Glutamatergic neuron (in vitro differentiated cells): ENCODE measurements at places on chromosomes 7 and 10.

GRCh38 chr10:24237801-24238395 is 29.0 kb downstream of the KIAA1217 start:
- no peak for DNase-seq

DNA sequence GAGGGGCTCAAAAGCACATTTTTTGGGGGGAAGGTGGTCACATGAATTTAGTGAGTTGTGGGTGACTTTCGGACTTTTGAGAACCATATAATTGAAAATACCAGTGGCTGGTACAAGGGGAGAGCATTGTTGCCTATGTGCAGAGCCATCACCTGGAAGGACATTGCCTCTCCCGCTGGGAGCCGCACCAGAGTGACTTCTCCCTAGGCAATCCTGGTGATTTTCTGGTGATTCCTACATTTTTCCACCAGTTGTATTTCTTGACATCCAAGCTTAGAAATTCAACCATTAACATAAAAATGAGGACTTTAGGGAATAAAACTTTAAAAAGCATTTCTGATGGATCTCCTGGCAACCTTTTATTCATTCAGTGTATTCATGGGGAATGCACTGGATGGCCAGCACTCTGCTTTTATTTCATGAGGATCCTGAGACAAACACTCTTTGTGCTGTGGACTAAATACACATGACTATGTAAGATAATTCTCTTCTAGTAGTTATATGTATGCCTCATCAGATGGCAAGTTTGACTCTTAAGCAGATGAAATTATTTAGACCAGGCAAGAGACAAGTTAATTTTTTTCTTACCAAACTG is 41.8 kb upstream of the MKI67 start:
- no peak for DNase-seq

DNA sequence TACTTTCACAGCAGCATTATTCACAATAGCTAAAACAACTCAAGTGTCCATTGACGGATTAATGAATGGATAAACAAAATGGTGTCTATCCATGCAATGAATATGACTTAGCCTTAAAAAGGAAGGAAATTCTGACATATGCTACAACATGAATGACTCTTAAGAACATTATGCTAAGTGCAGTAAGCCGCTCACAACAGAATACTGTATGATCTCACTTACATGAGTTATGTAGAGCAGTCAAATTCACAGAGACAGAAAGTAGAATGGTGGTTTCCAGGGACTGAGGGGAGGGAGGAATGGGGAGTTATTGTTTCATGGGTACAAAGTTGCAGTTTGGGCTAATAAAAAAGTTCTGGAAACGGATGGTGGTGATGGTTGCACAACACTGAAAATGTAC is 282.0 kb downstream of the GRID1 start:
- no peak for DNase-seq

DNA sequence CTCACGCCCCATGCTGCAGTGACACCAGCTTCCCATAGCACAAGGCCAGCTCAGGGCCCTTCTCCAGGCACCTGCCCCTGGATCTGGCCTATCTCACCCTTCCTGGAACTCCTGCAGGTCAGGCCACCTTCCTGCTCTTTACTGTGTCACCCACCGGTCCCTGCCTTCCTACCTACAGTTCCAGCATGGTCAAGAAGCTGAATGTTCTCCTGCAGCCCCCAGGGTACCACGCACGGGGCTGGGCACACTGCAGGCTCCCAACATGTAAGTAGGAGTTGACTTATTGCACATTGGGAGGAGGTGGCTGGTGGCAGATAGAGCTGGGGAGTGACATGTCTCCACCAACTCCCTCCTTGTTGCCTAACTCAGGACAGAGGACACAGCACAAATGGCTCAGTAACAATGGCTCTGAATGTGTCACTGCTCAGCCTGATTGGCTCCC is 14.5 kb downstream of the ITPRIP start:
- DNase-seq = no peak

DNA sequence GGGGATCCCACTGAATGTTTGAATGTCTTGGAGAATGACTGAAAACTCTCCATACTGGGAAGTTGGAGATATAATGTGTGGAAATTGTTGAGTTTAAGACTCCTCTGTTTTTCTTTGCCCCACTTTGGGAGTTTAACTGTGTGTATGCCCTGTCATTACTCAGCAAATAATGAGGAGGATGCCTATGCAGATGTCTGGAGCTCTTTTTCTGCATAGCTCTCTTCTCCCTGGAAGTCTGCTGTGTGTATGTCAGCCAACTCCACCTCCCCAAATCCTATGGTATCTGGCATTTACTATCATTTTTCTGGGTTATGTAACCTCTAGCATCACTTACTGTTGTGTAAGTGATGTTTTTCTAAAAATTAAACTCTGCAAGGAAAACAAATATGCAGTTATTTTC is 122.2 kb downstream of the ANKRD7 start:
- DNase-seq = no peak

DNA sequence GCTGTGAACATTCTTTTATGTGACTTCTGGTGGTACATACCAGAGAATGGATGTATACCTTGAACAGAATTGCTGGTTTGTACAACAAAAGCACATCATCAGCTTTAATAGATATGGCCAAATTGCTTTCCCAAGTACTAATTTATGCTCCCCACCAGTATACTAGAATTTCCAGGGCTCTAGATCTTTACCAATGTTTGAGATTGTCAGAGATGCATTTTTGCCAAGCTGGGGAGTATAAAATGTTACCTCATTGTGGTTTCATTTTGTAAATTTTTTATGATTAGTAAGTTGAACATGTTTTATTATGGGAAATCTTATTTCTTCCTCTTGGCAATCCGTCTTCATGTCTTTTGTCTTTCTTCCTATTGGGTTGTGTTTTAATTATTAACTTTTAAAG is 179.9 kb upstream of the TMEM106B start:
- DNase-seq = no peak

DNA sequence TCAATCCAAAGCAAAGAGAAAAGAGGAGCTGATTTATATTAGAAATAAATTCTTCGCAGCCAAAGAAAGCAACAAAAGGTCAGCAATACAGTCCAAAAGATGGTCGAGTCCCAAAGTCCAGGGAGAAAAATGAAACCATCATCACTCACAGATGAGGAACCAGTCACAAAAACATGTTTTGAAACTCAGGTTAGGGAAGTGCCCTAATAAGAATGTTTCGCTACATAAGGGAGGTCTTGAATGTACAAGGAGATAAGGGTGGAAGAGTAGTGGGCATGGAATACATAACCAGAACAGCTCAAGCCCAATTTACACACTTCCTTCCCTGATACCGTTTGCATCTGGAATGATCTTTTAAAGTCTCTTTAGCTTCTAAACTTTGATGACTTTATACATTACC is 53.6 kb downstream of the VPS41 start:
- no peak for DNase-seq

GRCh38 chr7:6646465-6646864 is 9.3 kb downstream of the ZNF316 start:
- no peak for DNase-seq

GRCh38 chr10:88213065-88213605 is 349.7 kb downstream of the PTEN start:
- DNase-seq = no peak

GRCh38 chr10:75187961-75188426 is 22.6 kb upstream of the VDAC2 start:
- peak; percentile 61 for DNase-seq

DNA sequence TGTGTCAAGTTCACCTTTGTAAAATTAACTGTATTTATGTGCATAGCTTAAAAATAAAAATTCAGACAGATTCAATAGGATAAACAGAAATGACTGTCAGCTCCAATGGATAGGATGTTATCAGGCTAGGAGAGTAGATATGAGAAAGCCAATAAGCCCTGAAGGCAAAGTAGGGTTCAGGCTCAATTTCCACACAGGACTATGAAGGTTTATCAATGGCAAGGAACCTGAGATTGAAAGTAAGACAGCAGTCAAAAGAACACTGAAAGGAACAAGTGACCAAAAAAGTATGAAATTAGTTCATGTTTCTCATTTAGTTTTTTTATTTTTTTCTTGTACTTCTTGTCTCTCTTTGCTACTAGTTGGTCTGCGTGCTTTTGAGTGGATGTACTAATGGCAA is 121.4 kb downstream of the ELMO1 start:
- no peak for DNase-seq

DNA sequence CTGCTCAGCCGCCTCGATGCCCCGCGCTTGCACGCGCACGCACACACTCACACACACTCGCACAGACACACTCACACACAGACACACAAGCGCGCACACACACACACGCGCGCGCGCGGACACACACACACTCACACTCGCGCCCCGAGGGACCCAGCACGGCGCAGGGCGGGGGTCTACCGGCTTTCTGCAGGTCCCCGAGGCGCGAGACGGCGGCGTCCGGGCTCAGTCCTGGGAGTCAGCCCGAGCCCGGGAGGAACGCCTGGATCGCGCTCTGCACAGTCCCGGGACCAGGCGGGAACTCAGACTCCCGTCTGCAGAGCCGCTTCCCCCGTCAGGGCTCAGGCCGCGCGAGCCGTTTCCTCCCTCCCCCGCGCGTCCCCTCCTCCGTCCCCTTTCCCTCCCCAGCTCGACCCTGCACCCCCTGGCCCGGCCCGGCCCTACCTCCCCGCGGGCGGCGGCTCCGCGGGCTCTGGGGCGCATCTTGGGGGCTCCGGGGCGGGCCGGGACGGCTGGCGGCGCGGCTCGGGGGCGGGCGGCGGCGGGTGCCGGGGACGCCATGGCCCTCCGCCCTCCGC is 464 bp downstream of the DENND2A start:
- peak; percentile 75 for DNase-seq

- DNase-seq = no peak
Measured at GRCh38 chr7:151902311-151902710, 25.4 kb upstream of the PRKAG2 start.

DNA sequence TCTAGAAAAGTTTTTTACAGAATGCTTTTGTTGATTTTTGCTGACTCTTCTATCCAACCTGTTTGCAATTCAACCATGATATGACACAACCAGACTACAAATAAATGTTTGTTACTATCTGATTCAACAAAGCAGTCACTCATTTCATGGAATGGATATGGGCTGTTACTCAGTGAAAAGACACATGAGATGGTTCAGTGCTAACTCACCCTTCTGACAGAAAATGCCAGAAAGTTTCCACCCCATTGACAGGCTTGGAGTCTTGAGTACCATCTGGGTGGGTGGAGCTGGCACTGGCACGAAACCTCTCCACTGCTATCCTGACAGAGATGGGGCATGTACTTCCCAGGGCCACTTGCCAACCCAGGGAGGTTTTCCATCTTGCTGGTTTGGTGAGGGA is 39.5 kb downstream of the RBM28 start:
- no peak for DNase-seq

- DNase-seq = peak; percentile 73
Measured at GRCh38 chr10:70381471-70382421, 679 bp downstream of the LRRC20 start.

- no peak for DNase-seq
Measured at GRCh38 chr7:53993224-53993623, 549.0 kb upstream of the VSTM2A start.

DNA sequence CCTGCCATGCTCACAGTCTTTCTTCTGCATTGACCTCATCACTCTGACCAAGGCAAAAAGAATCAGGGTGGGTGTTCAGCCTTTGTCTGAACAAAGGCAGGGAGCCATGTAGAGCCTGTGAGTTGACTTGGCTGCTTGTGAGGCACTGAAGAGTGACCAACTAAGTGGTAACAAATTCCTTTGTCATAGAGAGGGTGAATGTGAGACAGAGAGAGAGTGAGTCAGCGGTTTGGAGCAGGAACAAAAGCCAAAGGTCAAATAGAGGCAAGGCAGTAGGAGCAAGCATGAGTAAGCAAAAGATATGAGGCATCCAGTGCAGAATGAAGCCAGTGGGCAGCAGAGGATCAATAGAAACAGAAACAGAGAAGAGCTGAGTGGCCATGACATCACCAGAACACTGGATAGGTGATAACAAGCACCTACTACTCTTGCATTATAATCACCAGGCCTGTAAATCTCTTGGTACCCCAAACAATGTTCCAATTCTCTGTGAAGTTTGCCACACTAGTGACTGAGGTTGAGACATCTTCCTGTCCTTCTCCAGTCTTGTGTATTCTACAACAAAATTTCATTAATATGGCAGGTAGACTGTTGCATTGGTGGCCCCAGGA is 116.2 kb upstream of the LAMB4 start:
- no peak for DNase-seq

- DNase-seq = no peak
Measured at GRCh38 chr7:69790977-69791724, 192.9 kb downstream of the AUTS2 start.

DNA sequence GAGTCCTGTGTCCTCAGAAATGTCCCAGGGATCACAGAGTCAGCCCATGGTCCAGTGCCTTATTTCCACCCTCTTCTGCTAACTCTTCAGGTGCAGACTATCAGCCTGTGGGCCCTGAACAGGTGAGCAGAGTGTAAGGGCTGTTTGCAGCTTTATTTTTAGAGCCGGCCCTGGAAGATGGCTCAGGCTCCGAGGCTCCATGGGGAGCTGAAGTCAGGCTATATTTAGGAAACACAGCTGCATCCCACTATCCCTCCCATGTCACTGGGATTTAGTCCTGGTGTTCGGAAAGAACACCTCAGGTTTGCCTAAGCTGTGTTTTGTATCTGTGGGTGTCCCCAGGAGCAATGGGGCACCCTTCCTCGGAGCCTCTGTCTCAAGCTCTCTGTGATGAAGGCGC is 126.9 kb downstream of the RPS24 start:
- no peak for DNase-seq

DNA sequence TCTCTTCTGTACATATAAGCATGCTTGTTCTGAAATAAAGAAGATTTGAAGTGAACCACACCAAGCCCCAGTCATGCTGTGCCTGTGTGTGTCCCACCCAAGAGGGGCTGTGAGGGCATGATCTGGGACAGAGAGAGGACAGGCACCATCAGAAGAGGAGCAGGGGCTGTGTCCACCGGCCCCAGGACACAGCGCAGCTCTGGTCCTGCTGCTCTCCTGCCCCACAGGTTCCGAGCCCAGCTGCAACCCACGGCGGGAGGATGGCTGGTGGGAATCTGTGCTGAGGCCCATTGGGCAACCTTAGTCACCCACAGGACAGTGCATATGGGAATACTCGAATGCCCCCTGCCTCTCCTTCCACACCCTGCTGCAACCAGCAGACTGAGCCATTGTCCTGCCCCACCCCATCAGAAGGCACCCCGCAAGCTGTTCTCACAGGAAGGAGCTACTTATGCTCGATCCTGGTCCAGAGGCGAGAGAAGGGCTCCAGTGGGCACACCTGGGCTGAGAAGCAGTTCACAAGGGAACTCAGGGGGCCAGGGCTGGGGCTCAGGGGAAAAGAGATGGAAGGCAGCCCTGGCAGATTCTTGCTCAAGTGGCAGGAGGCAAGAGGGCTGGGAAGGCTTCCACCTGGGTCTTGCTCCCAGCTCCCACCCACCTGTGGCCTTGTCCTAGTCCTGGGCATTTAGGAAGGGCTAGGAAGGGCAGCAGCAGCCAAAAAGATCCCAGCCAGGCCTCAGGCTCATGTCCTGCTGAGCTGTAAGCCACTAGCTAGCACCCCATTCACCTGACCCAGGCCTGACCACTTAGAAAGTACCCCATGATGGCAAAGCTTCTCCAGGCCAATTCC is 31.9 kb downstream of the LDB3 start:
- no peak for DNase-seq
